ENCODE measurements at places on chromosomes 16 and 17.

GRCh38 chr17:75151930-75152329, 2.4 kb downstream of the JPT1 start:
- no peak for DNase-seq

DNA sequence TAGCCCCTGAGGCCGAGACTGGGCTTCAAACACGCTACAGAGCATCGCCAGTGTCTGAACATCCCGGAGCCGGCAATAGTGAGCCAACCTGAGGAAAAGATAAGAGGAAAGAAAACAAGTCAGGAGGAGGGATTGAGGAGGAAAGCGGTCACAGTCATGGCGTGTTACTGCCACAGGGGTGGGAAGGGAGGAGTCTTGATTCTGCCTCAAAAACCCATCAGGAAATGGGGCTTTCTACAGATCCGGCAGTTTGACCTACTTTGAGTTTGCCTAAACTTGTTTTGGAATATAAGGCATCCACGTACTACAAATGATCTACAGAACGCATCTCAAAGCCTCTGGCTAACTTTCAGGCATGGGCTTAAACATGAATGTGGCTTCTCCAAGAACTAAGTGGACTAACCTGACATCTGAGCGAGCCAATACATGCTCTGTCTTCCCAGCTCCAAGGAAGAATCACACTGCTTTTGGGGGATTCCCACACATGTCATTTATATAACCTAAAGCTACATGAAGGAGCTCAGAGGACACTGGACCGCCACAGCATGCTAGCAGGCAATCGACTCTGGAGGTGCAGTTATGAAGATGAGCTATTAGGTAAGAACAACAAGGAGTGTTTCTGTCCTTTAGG, 96.6 kb downstream of the WDR59 start:
- DNase-seq = no peak

DNA sequence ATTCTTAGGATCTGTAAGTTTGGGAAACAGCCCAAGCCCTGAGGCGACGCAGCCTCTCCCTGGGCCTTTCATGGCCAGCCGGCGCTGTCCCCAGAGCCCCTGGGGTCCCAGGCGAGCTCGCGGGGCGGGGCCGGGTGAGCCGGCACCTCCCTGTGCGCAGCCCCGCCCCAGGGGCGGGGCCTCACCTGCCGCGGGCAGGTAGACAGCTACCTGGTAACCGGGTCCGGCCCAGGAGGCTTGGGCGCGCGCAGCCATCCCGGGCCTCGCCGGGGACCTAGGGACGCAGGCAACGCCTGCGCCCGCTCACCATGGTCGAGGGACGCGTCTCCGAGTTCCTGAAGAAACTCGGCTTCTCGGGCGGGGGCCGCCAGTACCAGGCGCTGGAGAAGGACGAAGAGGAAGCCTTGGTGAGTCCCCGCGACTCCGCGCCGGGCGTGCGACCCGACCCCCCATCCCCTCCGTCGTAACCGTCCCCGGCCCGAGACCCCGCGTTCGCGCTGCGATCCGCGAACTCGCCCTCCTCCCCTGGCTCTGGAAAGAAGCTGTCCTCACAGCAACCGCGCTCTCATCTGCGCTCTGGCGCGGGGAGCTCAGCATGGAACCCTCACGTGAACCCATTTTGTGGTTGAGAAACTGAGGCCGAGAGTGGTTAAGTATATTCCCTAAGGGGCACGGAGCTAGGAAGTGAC, at the start of gene ATP2C2:
Gene ATP2C2 (plus strand): TSS at position 231 of the 689 bp plus-strand sequence. CDS start 78 bp downstream, at position 309.
- DNase-seq = no peak

DNA sequence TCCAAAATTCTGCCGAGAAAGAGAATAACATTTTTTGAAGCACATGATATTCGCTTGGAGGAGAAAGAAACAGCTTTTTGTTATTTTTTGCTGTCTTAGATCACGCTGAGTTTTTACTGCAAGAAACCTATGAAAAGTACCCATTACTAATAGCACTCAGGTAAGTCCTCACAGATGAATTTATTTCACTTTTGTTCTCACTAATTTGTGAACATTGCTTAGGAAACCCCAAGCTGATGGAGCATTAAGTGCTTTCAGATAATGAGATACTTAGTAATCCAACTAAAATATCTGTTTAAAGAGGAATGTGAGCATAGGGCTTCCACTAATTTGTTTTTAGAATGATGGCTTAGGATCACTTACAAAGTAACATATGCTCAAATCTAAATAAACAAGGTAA, 45.7 kb downstream of the MYO1D start:
- DNase-seq = no peak

- no peak for DNase-seq
These were observed 234.1 kb upstream of the TOM1L1 start for GRCh38 chr17:54666559-54666958.

- DNase-seq = no peak
These were observed 224.6 kb downstream of the HAPSTR1 start for GRCh38 chr16:9316008-9316407.

GRCh38 chr17:63405741-63406261, 40.3 kb downstream of the CYB561 start:
- peak; percentile 91 for DNase-seq

DNA sequence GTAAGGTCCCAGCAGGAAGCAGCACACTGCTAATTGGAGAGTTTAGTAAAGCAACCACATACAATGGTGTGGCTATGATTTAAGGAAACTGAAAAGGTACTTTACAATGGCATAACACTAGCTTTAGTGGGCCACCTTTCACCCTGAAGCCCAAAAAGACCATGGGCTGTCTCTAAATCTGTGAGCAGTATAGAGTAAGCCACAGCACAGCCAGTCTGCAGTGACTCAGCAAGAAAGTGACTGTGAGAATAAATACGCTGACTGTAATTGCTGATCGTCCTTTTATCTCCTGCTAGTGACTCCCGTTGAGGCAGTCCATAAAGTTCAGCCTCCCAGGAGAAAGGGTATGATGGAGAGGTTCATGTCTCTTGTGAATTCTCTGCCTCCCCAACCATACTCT, 679.8 kb upstream of the KIF2B start:
- DNase-seq = peak; percentile 1

DNA sequence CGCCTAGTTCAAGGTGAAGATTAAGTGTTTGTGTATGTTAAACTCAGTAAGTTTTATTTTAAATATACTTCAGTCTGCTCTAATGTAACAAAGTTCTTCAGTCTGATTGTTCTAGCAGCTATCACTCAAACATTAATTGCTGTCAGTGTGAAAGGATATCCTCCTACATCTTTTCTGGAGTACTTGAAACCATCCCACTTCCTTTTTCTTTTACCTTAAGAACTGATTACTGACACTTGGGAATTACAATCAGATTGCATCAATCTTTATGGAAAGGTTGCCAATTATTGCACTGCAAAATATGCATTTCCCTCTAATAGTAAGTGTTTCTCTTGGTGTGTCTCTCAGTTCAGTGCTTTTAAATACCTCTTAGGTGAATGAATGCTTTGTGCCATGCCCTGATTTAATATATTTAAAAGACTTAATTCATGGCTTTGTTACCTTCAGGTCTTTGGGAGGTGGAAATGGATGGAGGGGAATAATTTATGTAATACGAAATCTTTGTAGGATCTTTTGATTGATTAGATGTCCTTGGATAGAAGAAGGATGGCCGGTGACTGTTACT, 16.6 kb downstream of the MRTFB start:
- no peak for DNase-seq

DNA sequence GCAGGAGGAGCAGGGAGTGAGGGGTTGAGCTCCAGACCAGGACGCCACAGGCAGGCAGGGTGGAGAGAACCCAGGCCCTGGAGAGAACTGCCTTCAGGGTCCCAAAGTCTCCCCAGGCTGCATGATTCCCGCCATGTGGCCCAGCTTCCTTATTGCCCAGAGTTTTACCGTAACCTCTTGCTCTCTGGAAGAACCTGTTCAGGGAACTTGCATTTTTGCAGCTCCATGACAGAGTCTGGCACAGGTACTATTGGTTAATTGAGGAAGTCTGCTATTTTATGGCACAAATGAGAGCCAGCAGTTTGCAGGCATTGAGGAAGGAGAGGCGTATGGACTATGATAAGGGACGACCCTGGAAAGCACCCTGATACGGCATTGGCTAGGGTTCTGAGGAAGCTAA, 11.6 kb upstream of the NOS2 start:
- DNase-seq = no peak

DNA sequence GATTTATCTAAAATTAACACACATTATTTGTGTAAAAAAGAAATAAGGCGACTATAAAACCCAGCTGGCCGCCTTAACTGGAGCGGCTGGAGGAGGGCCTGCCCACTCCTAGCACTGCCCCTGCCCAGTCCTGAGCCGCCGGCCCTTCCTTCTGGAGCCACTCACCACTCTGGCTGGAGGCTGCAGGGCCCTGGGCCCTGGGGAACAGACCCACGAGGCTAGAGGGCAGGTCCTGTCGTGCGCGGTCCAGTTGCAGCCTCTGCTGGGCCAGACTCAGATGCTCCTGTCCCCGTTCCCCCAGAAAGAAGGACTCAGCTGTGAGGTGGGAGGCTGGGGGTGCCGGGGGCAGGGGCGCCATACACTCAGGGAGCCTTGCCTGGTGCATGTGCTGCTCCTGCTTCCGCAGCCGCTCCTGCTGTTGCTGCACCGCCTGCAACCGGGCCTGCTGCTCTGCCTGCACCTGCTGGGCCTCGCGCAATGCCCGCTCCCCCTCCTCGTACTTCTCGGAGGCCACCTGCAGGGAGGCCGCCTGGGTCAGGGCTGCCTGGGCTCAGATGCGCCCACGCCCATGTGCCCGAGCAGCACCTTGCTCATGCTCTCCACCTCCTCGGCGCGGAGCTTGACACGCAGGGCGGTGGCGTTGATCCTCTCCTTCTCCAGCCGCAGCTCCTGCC, 9.0 kb upstream of the MRPL38 start:
- DNase-seq = no peak

- DNase-seq = peak; percentile 10
These were observed 29.7 kb downstream of the ARL4D start for GRCh38 chr17:43428524-43428923.

DNA sequence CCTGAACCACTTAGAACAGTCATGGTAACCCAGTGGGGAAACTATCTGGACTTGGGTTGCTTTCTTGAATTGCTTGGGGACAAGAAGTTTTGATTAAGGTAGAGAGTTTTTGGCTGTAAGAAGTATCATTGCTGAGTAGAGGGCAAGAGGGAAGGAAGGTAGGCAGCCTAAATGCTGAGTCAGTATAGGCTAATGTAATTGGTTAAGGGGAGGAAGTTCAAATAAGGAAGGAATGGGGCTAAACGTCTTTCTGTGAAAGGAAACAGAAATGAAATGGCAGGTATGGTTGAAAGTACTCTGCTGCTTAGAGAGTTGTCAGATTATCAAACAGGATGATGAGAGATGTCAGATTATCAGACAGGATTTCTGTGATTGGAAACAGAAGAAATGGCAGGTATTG, 20.3 kb downstream of the KPNB1 start:
- peak; percentile 59 for DNase-seq

GRCh38 chr17:17647524-17648178, 33.6 kb upstream of the RAI1 start:
- DNase-seq = no peak

- DNase-seq = no peak
These were observed 19.4 kb downstream of the TMIGD1 start for GRCh38 chr17:30314474-30314873.

GRCh38 chr16:78624366-78624765, 524.9 kb downstream of the WWOX start:
- DNase-seq = peak; percentile 65

GRCh38 chr16:81539009-81539758, 94.6 kb downstream of the CMIP start:
- no peak for DNase-seq

DNA sequence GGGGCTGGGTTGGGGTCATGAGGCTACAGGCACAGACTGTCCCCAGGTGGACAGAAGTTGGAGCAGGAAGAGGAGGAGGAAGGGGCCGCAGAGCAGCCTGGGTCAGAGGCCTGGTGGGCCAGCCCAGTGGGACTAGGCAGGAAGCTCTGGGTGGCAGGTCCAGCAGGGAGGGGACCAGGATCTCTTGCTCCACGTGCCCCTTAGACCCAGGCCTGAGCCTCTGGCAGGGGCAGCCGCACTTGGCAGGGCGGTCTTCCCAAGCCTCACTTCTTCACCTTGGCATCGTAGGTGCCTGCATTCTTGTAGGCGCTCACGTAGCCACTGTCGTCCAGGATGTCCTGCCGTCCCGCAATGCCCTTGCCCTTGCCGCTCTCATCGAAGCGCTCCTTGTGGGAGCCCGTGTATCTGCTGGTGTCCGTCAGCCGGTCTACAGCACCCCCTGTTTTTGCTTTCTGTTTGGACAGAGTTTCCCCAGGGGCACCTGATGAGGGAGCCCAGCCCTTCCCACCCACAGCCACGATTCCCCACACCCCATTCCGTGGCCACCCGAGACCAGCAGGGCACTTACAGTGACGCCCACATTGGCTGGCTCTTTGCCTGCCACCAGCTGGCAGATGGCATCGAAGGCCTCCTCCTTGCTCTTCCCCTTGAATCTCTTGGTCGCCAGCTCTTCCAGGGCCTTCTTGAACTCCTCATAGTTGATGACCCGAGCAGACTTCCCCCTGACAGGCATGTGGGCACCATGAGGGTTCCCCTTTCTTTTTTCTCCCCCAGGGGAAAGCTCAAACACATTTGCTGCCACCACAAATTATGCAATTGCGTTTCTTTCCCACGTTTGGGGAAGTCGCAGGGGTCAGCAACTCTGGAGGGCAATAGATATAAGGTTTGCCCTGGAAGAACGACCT, 3.1 kb downstream of the TPPP3 start:
- peak; percentile 80 for DNase-seq

DNA sequence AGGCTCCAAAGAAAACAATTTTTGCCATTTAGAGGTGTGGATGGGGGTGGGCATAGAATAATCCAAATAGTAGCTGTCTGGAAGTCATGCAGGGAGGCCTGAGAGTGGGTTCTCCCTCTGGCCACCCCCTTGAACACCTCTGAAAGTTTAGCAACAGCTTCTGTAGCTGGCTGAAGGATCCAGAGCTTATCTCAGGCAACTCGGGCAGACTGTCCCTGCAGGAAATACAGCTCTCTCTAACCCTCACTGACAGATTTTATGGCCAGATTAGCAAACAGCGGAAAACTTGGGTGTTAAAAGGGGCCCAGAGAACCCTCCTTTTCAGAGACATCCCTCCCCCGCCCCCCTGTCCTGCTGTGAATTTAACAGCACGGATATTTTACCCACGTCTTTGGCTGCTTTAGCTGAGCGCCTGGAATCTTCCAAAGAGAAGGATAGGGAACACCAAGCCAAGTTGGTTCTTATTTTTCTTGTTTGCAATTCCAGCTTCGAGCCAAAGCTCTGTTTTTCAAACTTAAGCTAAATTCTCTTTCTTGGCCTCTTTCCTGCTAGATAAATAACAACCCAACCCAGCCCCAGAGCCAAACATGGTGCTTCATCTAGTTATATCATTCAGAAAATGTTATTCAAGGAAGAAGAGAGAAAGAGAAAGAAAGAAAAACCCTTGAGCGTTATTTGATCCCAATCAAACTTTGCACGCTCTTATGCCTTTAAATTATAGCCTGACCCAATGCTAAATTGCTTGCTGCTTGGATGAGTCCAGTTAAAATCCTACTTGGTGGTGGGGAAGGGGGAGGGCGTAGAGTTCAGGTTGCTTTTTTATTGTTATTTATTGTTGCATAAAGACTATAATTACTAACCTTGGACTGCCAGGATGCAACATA, 2.3 kb upstream of the HOXB2 start:
- peak; percentile 96 for DNase-seq

GRCh38 chr16:75340741-75341491, 89.5 kb upstream of the BCAR1 start:
- no peak for DNase-seq
